Activated naive CD4-positive, alpha-beta T cell treated with anti-CD3 and anti-CD28 coated beads for 36 hours (primary cell): ENCODE measurements at places on chromosomes 2 and 18.

- DNase-seq = no peak
Observed at GRCh38 chr2:218389333-218390150, 7.5 kb downstream of the SLC11A1 start.

GRCh38 chr18:13638719-13639595 is 87.4 kb downstream of the FAM210A start:
- DNase-seq = no peak

GRCh38 chr2:237695201-237695780 is 67.9 kb downstream of the LRRFIP1 start:
- DNase-seq = peak; percentile 52

GRCh38 chr2:17879137-17879912 is 858 bp downstream of the KCNS3 start:
- peak; percentile 18 for DNase-seq

DNA sequence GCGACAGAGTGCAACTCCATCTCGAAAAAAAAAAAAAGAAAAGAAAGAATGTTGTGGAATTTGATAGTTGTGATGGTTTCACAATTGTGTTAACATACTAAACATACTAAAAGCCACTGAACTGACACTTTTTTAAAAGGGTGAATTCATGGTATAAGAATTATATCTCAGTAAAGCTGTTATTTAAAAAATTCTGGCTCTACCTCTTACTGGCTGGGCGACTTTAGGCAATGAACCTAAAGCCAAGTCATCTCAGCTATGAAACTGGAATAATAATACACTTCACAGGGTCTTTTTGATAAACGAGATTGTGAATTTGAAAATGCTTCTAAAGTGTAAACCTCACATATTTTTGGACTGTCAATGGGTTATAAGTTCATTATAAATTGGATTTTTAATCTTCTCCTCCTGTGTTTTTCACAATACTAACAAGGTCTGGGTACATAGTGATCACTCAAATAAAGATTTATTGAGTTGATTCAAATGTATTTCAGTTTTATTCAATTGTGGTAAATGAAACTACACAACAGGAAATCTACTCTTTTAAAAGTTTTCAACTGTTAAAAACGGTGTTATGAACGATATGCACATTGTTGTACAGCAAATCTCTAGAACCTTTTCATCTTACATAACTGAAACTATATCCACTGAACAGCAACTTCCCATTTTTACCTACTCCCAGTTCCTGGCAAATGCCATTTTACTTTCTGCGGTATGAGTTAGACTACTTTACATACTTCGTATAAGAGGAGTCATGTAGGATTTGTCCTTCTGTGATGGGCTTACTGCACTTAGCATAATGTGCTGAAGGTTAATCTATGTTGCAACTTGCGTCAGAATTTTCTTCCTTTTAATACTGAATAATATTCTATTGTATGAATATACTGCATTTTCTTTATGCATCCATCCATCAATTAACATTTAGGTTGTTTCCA is 43.0 kb upstream of the GTF2A1L start:
- DNase-seq = no peak

GRCh38 chr2:84719434-84719833 is 161.4 kb downstream of the TRABD2A start:
- DNase-seq = peak; percentile 35

DNA sequence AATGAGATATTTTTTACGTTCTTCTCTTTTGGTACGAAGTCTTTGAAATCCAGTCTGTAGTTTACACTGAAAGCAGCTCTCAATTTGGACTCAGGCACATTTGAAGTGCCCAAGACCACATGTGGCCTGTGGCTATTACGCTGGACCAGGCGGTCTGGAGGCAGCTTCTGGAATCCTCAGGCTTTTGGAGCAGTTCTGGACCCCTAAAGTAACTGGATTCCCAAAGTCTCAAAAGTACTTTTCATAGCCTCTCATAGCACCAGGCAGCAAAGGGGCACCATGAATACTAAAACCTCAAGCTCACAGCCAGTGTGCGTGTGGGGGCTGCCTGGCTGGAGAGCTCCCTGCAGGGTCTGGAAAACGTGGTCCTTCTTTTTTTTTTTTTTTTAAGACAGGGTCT is 119.0 kb downstream of the SMAD7 start:
- no peak for DNase-seq

DNA sequence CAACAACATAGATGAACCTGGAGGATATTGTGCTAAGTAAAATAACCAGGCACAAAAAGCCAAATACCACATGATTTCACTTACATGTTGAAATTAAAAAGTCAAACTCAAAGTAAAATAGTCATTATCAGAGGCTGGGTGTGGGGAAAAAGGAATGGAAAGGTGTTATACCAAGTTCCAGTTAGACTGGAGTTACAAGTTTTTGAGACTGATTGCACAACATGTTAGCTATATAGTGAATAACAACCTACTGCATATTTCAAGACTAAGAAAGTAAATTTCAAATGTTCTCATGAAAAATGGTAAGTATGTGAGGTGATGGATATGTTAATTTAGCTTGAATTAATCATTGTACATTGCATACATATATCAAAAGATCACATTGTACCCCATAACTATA is 116.8 kb upstream of the HNMT start:
- no peak for DNase-seq

- no peak for DNase-seq
Observed at GRCh38 chr2:48767330-48767729, 11.8 kb upstream of the LHCGR start.

DNA sequence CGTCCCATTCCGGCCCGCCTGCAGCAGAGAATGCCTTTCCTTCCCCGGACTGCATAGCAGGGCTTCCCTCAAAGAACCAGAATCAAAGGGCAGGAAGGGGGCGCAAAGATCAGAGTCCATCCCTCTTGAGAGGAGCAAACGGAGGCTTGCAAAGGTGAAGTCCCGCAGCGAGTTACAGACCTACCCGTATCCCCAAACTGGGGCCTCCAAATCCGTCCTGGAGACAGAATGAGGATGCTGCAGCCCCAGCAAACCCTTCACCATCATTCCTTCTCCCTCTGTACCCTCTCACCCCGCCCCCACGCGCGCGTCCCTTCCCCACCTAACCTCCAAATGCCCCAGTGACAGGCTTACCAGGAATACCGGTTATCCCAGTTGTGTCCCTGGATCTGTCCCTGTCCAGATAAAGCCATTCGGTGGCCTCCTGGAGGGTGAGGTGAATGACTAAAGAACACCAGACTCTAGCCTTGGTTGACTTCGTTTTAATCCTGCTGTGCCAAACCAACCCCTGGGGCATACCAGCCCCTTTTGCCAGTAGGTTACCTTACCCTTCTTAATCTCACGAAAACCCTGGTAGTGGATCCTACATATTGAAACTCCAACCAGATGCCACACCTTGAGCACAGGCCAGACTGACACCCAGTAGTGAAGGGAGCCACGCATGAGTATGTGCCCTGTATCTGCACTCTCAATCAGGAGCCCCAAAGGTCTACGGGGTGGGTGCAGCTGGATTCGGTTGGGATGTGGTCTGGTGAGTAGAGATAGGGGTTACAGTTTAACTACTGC is 961 bp upstream of the SLC40A1 start:
- peak; percentile 36 for DNase-seq

- DNase-seq = no peak
Observed at GRCh38 chr18:48863432-48864065, 87.2 kb downstream of the SMAD7 start.

GRCh38 chr2:158998551-158999248 is 30.3 kb downstream of the TANC1 start:
- DNase-seq = no peak

- no peak for DNase-seq
Observed at GRCh38 chr18:78241535-78242253, 737.9 kb upstream of the SALL3 start.

DNA sequence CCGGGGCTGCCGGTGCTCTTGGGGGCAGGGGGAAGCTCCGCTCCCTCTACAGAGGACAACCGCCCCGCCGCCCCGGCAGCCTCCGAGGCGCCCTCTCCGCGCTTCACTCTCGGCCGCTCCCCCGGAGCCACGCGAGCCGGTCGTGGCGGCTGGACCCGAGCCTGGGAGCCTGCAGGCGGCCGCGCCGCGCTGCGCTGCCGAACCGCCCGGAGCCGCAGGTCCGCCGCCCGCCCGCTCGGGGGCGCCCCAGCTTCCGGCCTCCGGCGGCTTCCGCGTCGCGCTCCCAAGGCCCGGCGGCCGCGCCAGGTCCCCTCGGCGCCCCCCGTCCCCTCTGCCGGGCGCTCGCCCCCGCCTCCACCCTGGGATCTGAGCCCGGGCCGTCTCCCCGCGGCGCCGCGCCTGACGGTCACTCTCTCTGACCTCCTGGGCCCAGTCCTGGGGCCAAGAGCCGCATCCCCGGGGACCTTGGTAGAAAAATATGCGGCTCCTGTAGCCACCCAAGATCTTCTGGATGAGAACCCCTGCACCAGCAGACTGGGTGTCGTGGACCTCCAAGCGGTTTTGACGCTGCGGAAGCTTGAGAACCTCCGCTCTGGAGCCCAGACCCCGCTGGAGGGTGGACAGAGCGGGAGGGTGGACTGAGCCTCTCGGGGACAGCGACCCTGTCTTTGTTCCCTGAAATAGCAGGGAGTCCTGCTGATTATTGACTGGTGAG is 44.3 kb downstream of the SERTAD2 start:
- DNase-seq = peak; percentile 62
